Stimulated activated CD4-positive, alpha-beta T cell treated with anti-CD3 and anti-CD28 coated beads, TNF-alpha, amount 100 ng/mL, for 1 hour (primary cell): ENCODE measurements at places on chromosomes 11 and 22.

GRCh38 chr11:60878245-60879101 is 11.1 kb downstream of the ZP1 start:
- no peak for DNase-seq

DNA sequence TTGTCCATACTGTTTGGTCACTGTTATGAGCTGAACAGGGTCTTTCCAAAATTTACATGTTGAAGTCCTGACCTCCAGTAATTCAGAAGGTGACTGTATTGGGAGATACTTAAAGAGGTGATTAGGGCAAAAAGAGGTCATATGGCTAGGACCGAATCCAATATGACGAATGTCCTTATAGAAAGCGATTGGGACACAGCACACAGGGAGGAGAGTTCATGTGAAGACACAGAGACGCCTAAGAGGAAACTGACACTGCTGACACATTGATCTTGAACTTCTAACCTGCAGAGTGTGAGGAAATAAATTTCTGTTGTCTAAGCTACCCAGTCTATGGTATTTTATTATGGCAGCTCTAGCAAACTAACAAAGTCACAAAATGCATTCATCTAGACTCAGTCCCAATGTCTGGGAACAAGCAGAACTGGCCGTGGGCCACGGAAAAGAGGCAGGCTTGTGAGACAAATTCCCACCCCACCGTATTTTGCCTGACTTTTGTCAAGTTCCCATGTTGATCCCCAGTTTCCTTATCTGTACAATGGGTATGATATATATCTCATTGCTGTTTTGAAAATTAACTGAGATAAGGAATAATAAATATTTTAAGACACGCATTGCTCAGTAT is 295.0 kb downstream of the NTM start:
- DNase-seq: no peak

DNA sequence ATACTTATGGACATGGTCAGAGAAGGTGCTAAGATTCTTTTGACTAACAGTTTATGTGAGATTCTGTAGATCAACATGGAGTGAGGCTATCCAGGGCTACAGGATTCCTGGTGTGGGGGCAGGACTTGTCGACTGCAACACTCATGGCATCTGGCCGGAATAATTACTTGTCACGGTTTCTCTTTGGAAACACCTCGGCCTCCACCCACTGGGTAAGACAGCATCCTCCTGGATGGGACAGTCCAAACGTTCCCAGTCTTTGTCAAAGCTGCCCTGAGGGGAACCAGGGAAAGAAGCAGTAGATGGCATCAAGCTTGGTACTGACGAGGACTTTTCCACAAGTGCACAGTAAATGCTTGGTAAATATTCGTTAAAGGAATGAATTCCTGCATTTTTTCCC is 762.8 kb downstream of the BRD1 start:
- DNase-seq: no peak

DNA sequence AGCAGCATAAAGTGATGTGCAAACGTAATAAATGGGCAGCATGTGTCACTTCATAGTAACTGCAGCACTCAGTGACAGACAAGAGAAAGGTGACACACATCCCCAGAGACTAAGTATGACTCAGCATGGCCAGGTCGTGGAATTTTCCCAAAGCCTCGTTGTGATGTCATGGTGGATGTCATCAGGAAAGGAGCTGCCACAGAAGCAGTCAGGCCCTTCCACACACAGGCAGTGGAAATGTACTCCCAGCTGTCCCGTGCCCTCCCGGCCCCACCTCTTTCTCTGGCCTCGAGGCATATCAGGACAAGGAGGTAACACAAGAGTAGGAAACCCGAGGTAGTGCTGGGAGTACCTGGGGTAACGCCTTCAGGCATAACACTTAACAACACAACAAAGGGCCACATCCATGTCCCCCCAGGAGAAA is 8.1 kb downstream of the PC start:
- DNase-seq: no peak

- no peak for DNase-seq
Measured at GRCh38 chr11:95794086-95794485, 3.8 kb downstream of the CEP57 start.

- no peak for DNase-seq
Measured at GRCh38 chr11:116510886-116511650, 261.7 kb downstream of the BUD13 start.

DNA sequence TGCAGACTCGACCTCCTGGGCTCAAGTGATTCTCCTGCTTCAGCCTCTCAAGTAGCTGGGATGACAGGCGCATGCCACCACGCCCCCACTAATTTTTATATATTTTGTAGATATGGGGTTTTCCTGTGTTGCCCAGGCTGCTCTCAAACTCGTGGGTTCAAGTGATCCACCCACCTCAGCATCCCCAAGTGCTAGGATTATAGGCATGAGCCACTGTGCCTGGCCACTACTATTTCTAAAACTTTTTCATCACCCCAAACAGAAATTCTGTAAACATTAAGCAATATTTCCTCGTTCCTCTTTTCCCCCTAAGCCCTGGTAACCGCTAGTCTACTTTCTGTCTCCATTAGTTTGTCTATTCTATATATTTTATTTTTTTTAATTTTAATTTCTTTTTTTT is 9.0 kb upstream of the ATG16L2 start:
- DNase-seq: no peak
